ENCODE measurements at places on chromosomes 7 and 10.

DNA sequence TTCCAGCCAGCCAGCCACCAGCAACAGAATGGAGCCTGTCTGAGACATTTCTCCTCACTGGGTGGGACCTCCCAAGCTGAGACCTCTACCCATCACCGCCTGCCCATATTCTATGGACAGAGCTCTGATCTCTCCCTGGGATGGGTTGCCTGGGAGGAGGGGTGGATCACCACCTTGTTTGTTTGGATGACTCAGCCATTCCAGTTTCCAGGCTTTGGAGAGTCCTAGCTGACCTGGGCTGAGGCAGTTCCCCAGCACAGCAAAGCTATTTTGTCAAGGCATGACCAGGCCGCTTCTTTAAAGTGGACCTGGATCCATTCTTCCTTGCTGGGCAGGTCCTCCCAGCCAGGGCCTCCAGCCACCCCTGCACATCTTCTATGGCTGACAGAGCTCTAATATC is 982.3 kb downstream of the DNAJB9 start:
- DNase-seq = no peak

- DNase-seq = no peak
Measured at GRCh38 chr10:79418886-79419595, 26.4 kb downstream of the ZCCHC24 start.

DNA sequence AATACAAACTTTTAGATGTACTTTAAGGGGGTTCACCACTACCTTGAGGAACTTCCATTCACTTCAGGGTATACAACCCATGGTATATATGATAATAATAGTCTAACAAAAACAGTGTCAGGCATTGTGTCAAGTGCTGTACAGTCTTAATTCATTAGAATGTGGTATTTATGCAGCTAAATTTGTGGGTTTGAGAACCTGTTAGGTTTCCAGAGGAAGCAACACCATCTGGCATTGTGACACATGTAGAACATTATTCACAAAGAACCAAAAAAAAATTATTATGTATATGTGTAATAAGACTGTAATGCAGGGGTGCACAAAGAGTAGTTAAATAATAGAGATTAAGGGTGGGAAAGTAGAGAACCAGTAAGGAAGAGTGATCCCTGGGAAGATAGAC is 26.3 kb downstream of the TMEM60 start:
- no peak for DNase-seq

DNA sequence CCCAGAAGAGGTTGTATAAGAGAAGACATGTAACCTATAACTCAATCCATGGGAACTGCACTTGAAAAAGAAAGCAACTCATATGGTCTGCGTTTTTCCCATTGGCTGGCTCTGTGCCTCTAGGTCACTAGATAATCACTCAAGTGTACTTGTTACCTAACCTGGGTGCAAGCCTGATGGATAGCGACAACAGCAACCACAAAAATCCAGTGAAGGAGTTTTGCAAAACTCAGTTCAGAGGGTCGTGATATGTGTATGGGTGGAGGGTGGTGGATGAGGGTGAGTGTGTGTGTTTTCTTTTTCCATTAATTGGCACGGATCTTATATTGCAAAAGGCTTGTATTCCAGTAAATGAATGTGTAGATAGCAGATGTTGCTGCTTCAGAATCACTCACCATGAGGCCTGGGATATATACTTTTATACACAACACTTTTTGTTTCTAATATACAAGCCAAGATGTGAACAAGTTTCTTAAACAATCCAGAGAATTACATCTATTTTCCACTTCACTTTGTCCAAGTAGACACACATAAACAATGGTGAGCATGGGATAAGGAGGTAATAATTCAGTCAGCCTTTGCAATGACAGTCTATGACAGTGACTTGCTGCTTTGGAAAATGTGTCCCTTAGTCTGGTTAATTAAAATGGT is 286.9 kb upstream of the DKK1 start:
- no peak for DNase-seq

DNA sequence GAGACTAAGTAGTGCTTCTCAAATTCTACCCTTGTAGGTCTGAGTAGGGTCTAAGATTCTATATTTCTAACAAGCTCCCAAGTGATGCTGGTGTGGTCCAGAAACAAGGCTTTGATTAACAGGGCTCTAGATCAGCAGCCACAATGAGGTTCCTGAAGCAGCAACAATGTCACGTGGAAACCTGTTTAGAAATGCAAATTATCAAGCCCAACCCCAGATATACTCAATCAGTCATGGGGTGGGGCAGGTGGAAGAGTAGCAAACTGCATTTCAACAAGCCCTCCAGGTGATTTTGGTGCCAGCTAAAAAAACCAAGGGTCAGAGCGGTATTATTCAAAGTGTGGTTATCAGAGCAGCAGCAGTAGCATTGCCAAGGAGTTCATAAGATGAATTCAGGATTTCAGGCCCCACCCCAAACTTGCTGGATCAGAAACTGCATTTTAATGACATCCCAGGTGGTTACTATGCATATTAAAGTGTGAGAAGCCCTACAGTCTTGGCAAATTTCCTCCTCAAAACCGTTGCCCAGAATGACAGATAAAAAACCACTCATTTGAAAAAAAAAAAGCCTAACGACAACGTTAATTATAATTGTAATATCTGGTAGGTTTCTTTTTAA is 199.2 kb downstream of the AHR start:
- peak; percentile 30 for DNase-seq

GRCh38 chr7:111192614-111193413 is 101.9 kb downstream of the LRRN3 start:
- no peak for DNase-seq

DNA sequence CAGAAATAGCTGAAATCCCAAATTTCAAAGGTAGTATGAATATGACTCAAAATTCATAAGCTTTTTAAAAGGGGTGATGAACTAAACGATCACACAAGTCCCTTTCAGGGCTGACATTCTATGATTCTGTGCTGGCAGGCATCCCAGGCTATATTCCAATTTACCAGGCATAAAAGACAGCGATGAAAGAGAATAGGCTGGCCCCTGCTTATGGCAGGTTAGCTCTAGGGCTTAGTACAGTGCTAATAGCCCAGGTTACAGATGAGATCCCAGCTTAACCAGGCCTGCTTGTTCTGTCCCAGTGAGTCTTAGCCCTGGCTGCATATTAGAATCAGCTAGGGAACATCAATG is 56.4 kb downstream of the CDHR3 start:
- no peak for DNase-seq

- DNase-seq = no peak
Measured at GRCh38 chr7:11751315-11751714, 80.7 kb downstream of the THSD7A start.

GRCh38 chr10:33790521-33791271 is 456.2 kb upstream of the NRP1 start:
- no peak for DNase-seq

DNA sequence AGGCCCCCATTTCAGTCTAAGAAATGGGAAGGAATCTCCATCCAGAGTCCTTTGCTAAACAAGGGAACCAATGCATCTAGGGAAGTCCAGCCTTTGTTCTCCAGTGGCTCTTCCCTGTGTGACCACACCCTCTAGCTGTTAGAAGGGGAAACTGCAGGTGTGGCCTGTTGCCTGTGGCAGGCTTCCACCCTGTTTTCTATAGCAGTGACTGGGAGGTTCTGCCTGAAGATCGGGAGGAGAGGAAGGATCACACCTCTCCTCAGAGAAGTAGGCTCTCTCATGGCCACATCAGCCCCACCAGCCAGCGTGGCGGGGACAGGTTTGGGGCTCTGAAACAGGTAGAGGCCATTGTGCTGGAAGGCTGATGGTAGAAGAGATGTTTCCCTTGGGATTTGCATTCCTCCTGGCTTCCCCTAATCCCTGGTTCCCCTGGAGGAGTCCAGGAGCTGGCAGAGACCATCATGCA is 47.7 kb upstream of the TRIM8 start:
- peak; percentile 71 for DNase-seq

DNA sequence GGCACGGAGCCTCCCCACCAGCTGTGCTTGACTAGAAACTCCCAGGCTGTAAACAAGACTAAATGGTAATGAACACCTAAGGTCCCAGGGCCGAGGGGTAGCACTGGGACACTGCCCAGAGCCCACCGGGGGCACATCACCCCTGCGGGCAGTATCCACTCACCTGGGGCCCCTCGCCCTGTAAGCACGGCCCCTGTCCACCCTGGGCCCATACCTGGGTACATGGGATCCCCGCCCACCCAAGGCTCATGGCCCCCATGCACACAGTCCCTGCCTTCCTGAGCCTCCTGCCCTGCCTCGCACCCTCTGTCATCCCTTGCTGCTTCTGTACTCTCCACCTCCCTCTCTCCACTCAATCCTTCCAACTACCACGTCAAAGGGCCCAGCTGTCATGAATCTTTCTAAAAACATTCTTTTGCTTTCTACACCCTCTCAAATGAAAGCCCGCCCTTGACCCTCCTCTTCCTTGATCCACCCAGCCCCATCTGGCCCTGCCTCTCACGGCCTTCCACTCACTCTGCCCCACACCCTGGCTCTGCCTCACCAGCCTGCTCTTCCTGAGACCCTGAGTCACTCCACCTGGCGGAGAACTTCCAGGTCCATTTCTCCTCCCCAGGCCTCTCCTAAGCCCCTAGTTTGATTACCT is 173.1 kb downstream of the PARD3 start:
- no peak for DNase-seq

- DNase-seq = no peak
Measured at GRCh38 chr7:115059321-115059720, 137.4 kb downstream of the MDFIC start.

Data from SW480 (cell line).